Astrocyte of the hippocampus (primary cell): ENCODE measurements at places on chromosomes 5 and 9.

- no peak for DNase-seq
Observed at GRCh38 chr5:172380301-172380986, 73.9 kb downstream of the SH3PXD2B start.

GRCh38 chr5:168777651-168778050, 198.5 kb upstream of the PANK3 start:
- DNase-seq, result no peak

- DNase-seq, result no peak
Observed at GRCh38 chr9:99253772-99254431, 31.8 kb downstream of the SEC61B start.

DNA sequence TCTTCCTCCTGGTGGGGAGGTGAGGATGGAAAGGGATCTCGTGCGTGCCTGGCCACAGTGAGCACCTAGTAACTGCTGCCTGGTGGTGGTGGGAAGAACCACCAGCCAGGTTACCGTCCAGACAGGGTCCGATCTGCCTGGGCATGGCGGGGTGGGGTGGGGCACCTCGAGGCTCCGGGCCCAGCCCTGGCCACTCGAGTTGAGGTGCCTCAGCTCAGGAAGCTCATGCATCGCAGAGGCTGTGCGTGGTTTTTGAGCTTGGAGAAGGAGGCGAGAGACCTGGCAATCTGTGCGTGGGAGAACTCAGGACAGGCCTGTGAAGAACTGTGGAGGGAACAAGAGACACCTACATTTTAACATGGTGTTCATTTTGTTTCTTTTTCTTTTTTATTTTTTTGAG, 31.0 kb upstream of the FIBCD1 start:
- DNase-seq, result no peak

DNA sequence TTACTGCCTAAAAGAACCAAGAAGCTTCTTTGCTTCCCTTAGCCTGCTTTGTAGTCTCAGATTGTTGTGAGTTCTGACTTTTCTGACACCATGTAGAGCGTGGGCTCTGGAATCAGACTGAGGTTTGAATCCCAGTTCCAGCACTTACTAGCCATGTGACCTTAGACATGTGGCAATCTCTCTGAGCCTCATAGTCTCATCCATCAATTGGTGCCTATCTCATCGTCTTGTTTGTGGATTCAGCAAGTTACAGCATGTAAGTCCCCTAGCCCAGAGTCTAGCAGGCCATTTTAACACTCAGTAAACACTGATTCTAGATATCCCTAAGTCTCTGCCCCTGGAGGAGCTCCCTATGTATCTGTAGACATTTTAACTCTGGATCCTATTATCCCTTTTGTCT, 94.7 kb downstream of the ANGPTL2 start:
- no peak for DNase-seq

GRCh38 chr5:107216587-107216986, 454.1 kb downstream of the EFNA5 start:
- DNase-seq, result no peak

DNA sequence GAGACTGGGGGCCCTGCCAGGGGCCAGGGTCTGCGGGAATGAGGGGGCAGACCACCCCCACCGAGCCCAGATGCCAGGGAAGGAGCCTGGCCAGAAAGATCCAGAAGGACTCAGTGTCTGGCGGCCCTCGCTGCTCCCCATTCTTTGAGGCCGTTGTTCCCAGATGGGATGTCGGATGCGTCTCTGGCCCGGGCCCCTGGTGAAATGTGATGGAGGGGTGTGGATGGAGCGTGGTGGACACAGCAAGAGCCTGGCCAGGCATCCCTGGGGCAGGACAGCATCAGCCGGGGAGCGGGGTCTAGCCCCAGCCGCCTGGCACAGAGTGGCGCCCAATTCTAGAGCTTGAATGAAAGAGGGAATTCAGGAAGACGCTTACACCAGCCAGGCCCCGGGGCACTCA, 46.2 kb upstream of the NKD2 start:
- no peak for DNase-seq

DNA sequence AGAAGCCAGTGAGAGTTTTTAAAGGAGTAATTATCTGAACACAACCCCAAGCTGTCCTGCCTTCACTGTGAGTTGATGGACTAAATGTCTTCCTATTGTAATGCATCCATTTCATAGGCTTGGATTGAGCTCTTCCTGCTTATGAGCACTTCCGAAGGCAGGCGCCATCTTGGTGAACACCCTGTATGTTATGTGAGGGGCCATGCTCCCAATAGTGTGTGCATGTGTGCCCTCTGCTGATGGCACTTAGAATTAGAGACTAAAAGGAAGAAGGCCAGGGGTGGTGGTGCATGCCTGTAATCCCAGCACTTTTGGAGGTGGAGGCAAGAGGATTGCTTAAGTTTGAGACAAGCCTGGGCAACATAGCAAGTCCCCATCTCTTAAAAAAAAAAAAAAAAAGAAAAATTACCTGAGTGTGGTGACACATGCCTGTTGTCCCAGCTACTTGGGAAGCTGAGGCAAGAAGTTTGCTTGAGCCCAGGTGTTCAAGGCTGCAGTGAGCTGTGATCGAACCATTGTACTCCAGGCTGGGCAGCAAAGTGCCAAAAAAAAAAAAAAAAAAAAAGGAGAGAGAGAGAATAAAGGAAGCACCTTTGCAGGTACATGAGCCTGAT, 65.0 kb downstream of the C9orf152 start:
- no peak for DNase-seq

DNA sequence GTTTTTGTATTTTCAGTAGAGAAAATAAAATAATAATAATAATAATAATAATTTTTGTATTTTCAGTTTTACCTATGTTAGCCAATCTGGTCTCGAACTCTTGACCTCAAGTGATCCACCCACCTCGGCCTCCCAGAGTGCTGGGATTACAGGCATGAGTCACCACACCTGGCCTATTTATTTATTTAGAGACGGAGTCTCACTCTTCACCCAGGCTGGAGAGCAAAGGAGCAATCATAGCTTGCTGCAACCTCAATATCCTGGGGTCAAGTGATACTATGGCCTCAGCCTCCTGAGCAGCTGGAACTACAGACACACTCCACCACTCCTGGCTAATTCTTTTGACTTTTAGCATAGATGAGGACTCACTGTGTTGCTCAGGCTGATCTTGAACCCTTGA, 167.5 kb downstream of the TLE1 start:
- DNase-seq, result no peak

DNA sequence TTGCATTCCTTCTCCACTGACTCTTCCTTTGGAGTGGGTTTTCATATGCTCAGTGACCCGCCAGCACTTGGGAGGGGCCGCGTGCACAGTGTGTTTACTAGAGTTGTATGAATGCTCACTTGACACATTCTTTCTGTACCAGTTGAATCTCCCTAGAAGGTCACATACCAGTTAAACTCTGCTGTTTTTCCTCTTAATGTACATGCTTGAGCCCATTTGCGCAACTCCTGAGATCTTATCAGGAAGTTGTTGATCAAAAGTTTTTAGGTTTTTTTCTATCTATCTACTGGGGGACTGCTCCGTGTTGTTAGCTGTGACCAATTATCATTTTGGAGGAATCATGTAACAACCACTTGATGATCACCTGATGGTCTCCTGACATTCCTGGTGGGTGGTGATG, 392.7 kb downstream of the CDH9 start:
- DNase-seq, result no peak

DNA sequence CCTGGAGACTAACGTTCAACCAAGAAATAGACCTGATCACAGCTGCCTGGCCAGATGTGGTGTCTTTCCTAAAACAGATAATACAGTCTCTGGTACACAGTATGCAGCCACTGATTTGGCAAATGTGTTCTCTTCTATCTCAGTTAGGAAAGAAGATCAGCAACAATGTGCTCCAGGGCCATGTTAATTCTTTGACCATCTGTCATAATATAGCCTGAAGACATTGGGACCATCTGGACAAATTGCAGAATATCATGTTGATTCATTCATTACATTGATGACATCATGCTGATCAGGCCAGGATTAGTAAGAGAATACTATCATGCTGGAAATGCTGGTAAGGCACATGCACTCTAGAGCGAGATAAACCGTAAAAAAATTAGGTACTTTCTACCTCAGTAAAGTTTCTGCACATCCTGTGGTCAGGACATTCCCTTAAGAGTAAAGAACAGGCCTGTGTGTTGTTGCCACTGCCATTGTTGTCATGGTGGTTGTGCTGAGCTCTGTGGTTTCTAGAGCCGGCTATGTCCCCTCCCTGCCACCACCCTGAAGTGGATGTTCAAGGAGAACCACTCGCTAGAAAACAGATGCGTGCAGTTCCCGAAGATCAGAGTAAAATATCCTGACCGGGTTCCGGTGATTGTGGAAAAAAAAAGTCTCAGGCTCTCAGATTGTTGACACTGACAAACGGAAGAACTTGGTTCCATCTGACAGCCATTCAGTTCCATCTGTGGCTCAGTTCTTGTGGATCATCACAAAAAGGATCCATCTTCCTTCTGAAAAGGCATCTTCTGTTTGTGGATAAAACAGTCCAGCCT, 6.4 kb upstream of the JMY start:
- no peak for DNase-seq

DNA sequence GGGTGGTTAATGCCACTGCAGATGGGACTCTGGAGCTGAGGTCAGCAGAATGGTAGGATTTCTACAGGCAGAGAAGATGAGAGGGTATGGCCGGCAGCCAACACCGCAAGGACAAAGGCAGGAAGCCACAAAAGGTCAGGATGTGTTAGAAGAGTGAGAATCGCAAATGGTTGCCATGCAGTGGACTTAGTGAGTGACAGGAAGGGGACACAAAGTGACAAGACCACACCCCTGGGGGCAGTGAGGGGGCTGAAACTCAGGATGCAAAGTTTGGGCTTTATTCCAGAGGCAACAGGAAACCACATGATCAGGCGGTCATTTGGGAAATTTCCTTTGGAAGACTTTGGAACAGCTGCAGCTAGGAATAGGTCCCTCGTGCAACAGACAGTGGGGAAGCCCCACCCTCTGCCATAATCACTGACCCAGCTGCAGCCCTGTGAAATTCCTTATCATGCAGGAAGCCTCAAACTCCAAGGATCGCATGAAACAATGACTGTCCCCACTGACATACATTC, 14.2 kb upstream of the CCDC180 start:
- DNase-seq, result peak; percentile 12

GRCh38 chr5:143224672-143225071, 178.8 kb downstream of the NR3C1 start:
- no peak for DNase-seq

- DNase-seq, result no peak
Observed at GRCh38 chr5:67679184-67679841, 482.7 kb upstream of the CD180 start.

DNA sequence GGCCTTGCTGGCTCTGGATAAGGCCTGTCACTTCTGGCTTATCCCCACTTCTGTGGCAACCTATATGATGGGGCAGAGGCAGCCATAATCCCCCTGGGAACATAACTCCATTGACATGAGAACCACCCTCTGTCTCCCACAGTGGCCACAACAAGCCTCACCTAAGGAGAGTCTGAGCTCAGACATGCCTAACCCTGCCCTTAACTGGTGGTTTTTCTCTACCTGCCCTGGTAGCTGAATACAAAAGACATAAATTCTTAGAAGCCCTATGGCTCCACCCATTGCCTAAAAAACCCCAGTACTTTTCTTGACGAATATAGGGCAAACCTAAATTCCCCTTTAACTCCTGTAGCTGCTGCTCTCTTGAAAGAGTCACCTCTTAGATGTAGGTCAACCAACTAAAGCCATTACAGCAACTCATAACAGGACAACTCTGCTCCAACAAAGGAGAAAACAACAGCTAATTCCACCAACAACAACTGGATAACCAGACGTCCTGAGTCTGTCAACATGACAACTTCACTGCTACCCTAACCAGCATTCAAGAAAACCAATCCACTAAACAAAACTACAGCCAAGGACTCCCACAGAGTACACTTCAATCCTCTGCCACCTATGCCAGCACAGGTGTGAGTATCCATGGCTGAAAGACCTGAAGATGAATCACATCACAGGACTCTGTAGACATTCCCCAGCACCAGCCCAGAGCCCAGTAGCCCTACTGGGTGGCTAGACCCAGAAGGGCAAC, 427.7 kb downstream of the PRELID2 start:
- DNase-seq, result no peak

GRCh38 chr5:150320044-150320613, 17.4 kb upstream of the ARSI start:
- DNase-seq, result peak; percentile 94

DNA sequence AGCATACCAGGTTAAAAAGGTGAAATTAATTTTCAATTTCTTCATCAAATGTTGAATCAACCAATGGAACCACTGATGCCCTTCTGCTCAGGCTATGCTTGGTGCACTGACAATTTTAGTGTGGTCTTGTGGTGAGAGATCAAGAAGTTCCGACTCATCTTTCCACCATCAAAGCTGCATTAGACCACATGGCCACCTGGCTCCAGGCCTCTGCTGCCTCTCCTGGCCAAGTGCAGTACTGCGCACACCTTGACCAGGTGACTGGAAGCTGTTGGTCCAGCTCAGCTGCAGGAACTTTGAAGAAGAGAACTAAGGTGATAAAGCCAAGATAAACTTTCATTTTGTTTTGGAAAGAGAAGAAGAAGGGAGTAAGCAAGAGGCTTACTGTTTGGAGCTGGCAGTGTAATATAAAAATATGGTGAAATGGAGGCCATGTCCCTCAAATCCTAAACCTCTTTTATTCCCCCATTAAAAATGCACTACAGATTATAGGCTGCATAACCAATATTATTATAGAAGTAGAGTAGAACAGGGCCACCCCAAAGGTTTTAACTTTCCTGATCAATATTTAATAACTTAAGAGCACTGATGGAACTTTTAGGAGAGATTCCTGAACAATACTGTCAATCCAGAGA, 315.5 kb upstream of the C9orf72 start:
- no peak for DNase-seq

DNA sequence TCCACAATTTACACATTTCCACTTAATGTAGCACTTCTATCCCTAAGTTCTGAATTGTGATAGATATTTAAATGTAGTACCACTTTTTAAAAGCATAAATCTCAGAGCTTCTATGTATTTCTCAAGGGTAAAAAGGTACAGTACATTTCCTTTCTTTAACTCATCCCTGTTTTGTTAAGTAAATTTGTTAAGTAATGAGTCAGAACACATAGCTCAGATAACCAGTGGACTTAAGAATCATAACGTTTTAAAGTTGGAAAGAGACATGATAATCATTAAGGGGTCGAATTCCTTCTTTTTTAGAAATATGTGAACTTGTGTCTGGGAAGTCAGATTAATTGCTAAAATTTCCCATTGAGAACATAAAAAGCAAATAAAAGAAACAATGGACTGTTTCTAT, 810.2 kb upstream of the NUDT12 start:
- DNase-seq, result no peak

DNA sequence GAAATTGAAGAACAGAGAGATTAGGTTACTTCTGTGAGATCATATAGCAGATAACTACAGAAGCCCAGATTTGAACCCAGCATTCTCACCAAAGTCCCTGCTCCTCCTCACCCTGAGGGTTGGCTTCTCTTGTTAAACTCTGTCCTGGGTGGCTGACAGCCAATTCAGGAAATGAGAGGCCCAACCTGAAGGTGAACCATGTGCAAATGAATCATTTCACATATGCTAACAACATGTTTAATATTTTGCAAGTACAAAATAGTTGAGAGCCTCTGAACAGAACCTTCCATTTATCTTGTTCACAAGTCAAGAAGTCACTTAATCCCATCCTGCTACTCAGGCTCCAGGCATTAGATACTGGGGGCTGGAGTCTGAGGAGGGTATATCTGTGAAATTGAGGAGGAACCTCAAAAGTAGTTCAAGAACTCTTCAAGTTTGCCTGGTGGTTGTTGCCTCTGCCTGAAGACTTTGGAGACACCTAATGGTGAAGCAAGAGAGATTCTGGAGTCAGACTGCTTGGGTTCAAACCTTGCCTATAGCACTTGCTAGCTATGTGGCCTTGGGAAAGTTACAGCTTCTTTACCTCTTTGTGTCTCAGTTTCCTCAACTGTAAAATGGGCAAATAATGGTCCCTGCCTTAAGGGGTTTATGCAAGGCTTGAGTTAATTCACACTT, 564.0 kb downstream of the PSAT1 start:
- DNase-seq, result no peak
